GM04503 (cell line): ENCODE measurements at places on chromosomes 1 and 21.
A peak's percentile ranks its signal among the peaks of the same experiment; 100 is the strongest.

- no peak for DNase-seq
Measured at GRCh38 chr1:177171536-177172123, 872 bp downstream of the BRINP2 start.

- no peak for DNase-seq
Measured at GRCh38 chr1:203080456-203080855, 5.4 kb downstream of the MYOG start.

DNA sequence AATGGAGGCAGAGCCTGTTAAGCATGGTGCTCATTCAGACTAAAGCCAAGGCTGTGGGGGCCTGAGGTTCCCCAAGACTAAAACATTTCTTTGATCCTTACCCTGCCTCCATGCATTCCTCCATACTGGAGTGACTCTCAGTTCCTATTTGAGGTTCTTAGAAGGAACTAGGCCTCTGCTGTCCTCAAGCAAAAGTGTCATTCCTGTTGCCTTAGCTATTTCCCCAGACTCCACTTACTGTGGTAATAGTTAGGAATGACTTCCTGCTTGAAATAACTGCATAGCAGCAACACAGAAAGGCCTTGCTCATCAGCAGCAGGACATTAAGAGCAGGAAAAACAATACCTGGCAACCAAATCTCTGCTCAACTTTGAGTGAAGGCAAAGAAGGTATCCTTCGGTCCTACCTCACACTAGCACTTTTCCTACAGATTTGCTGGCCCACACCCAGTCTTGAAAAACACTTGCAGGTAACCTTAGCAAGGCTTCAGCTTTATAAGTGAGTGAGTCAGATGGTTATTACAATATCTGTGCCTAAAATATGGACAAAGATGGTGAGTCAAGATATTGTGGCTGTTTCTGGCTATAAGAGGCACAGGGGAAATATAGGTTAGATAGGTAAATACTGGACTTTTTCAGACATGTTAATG, 14.8 kb downstream of the LRRC41 start:
- DNase-seq: peak; percentile 76

- DNase-seq: no peak
Measured at GRCh38 chr1:185917646-185918045, 183.5 kb downstream of the HMCN1 start.

DNA sequence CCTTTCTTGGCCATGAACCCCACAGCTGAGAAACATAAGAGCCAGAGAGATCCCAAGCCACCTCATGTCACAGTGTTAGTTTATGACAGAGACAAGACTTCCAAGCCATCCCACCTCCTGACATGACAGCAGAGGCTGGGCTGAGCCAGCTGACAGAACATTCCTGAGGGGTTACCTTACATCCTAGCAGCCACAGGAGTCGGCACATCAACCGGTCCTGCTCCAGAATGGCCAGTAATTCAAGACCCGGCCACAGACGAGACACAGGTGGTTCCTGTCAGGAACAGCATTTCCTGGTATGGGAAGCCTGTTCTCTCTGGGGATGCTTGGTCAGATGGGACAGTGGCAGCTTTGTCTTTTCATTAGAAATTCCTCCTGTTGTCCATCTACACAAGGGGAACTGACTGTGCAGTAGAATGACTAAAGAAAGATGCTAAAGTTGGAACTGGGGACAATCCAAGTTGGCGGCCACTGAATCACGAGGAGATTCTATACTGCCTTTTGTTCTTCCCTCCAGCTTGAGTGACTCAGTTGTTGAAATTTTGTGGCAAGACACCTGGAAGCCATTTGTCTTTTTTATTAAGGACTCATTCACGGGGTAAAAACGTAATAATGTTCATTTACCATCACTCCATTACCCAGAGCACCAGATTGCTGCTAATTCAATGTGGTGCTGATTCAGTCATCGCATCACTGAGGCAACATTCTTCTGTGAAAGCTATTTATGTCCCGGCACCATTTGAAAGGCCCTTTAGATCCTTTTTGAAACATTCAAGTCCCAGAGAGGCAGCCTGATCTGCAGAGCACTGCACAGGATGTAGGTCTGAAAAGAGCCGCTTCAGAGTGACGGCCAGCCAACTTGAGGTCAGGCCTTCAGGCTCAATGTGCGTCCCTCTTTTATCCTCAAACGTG, 37.2 kb upstream of the NPL start:
- DNase-seq: no peak

DNA sequence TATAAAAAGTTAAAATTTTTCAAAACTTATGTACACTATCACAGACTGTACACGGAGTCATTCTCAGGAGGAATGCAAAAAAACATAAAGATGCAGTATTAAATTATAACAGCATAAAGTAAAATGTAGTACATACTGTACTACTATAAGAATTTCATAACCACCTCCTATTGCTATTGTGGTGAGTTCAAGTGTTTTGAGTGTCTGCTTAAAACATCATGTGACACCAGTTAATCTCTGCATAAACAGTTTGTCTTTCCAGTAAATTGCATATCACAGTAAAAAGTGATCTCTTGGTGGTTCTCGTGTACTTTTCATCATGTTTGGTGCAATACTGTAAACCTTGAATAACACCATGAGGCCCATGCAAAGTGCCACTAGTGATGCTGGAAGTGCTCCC, 45.2 kb downstream of the SDCCAG8 start:
- no peak for DNase-seq

DNA sequence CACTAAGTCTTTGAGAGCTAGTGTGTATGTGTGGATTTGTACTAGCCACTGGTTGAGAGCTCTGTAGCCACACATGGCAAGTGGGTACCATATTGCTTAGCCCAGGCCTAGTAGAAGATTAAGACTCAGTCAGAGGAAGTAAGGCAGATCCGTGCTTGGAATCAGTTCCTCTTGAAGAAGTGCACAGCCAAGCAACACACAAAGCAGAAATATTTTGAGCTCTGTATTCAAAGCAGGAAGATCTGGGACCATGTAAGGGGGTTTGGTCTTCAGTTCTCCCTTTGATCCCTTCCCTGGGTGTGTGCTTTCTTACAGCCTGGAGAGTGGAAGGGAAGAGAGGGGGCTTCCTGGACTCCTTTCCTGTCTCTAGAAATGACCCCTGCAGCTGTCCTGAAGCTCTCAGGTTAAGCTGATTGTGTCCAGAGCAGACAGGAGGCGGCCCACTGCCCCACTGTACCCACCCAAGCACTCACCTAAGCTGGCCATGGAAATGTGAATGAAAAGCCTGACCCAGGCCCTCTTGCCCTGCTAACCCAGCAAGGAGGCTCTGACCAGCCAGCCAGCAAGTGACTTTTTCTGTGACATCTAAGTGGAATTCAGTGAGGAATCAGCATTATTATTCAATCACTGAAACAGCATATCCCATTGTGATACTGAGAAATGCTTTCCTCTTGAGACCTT, 3.6 kb downstream of the ETS2 start:
- no peak for DNase-seq

DNA sequence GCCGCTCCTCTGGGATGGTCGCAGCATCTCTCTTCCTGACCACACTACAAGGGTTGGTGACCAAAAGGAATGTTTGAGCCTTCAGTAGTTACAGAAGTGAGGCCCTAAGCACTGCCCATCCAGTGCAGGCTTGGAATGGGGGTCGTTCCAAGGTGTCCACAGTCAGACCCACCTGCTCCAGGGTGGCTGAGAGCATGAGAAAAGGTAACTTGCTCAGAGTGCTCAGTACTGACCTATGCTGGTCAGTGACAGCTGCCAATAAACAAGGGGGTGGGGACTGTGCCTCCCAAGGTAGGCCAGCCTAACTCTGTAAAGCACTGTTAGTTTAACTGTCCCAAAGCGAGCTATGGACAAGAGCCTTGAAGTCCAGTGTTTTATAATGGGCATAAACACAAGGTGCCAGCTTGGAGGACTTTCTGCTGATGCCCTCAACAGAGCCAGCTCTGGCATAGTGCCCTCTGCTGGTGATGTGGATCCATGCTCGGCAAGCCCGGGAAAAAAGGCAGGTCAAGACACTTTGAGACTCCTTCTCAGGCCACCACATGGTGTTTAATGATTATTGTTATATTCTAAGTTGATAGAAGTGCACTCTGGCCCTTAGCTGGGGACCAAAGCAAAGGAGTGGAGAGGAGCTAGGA, 78.1 kb upstream of the DNAH14 start:
- DNase-seq: no peak

DNA sequence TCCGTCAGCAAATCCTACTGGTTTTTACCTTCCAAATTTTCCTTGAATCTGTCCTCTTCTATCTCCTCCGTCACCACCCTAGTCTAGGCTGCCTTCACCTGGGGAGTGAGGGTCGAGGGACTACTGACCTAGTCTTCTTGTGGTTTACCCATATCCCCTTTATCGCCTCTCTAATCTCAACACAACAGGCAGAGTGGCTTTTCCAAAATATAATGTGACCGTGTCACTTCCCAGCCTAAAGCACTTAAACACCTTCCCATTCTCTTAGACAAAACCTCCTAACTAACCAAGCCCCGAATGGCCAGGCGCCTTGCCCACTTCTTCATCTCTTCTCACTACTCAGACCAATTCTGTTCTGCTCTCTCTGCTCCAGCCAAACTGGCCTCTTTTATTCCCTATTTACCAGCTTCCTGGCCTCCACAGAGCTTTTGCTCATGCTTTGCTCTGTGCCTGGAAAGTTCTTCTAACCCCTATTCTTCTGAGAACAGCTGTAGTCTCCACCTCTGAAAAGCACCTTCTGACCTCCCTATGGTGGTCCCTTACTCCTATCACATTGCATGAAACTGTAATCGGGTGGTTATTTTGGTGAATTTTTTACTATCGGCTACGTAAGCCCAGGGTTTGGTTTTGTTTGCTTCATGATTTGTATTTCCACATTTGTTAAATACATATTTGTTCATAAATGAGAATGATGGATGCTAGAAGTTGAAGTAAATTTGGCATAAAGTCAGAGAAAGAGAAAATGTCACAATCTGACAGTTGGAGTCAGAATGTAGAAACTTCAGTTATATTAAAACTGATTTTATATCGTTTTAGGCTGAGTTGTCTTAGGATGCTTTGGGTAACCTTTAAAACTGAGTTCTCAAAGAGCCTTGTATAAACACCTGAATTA, 1.2 kb upstream of the NBPF1 start:
- no peak for DNase-seq

- DNase-seq: no peak
Measured at GRCh38 chr21:46179708-46180078, 4.6 kb downstream of the SPATC1L start.

DNA sequence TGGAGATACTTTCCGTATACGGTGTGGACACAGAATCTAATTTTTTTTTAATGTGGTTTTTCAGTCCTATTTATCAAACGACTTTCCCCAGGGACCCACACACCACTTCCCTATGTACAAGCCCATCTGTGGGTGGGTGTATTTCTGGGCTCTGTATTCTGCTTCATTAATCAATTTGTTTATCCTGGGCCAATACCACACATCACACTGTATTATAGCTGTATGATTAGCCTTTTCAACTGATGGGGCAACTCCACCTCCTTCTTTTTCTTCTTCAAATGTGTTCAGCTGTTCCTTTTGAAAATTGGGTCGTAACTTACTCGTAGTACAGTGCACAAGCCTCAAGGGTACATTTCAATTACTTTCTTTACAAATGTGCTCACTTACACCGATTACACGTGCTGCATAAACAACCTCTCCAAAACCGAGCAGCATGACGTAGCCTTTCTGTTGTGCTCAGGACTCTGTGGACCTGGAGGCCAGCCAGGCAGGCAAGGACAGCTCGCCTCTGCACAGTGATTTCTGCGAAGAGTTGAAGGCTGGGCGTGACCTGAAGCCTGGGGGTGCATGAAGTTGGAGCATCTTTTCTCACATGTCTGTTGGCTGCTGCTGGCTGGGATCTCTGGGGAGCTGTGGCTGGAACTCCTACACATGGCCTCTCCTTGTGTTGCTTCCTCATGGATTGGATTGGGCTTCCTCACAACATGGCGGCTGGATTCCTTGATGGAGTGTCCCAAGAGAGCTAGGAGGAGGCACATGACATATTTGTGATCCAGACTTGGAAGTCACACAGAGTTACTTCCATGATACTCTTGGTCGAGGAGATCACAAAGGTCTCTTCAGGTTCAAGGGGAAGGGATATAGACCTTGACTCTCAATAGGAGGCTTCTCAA, 126.5 kb downstream of the CRYAA start:
- no peak for DNase-seq

GRCh38 chr1:6205849-6206519, at the start of gene RNF207:
RNF207 (plus strand) TSS chr1:6206119; CDS start chr1:6206536, 417 bp downstream.
- DNase-seq: no peak

- DNase-seq: no peak
Measured at GRCh38 chr1:62282909-62283755, 36.1 kb downstream of the KANK4 start.

DNA sequence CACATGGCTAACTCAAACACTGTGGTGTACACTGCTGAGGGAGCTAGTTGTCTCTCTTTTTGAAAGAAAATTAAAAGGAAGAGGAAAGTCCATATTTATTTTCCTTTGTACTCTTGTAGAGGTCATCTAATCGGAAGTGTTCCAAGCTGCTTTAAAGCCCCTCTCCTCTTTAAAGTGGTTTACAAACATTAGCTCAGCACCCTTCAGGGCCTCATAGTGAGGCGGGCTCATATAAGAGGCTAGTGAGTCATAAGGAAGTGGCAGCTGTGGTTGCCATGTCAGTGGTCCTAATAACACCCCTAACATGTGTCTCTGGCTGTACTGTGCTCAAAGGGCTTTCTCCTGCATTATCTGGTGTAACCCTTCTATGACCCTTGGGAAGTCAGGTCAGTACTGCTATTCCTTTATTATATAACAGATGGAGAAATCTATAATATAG, 104.4 kb upstream of the SERBP1 start:
- no peak for DNase-seq

DNA sequence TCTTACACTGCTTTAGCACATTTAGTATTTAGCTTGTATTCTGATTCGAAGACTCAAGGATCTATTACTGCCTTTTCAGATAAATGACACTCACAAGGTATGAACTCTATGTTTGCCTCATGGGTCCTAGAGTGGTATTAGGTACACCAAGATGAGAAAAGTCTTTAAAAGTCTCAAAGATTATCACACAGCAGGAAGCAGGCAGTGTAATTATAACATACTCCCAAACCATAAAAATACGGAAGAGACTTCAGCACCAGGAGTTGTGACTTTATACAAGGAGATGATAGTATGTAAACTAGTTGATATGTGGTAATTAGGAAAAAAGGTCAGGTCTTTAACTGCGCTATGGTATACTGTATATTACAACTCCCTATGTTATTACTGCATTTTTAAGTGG, 11.2 kb upstream of the RCSD1 start:
- DNase-seq: no peak
